ENCODE measurements at places on chromosomes 5 and 9.

- no peak for DNase-seq
Measured at GRCh38 chr5:56763182-56763581, 52.2 kb upstream of the MAP3K1 start.

- no peak for DNase-seq
Measured at GRCh38 chr5:179768326-179769085, 25.3 kb upstream of the LTC4S start.

GRCh38 chr5:175123542-175123941 lies 320.4 kb downstream of the DRD1 start:
- no peak for DNase-seq

GRCh38 chr5:163505049-163505367 lies 411 bp upstream of the MAT2B start:
- no peak for DNase-seq

DNA sequence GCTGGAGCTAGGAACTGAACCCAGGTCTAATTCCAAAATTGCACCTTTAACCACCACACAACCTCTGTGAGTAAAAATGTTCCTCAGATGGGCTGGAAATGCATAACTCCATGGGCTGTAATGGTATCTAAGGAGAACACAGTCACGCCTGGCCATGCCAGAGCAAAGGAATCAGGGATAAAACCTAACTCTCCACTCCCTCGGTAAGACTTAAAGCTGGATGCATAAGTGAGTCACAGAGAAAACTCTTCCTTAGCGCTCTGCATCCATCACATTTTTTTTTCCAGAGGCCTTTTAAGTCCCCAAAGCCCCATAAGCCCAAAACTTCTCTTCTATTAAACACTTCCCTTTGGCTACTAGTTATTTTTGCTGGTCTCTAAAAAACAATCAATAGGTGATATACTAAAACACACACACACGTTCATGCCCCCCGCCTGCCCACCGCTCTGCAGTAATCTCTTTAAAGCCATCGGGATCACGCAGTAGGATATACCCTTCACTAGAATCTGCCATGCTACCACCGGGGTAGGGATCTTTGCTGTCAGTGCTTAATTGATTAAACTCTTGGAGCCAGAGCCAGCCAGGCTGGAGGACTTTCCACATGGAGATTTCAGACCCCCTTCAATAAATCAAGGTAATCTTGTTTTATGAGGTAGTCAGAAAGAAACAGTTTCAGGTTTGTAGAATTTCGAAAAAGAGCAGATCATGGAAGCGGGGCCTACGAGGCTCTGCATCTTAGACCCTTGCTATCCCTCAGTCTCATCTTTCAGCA lies 212.9 kb downstream of the MAPKAP1 start:
- DNase-seq = no peak

DNA sequence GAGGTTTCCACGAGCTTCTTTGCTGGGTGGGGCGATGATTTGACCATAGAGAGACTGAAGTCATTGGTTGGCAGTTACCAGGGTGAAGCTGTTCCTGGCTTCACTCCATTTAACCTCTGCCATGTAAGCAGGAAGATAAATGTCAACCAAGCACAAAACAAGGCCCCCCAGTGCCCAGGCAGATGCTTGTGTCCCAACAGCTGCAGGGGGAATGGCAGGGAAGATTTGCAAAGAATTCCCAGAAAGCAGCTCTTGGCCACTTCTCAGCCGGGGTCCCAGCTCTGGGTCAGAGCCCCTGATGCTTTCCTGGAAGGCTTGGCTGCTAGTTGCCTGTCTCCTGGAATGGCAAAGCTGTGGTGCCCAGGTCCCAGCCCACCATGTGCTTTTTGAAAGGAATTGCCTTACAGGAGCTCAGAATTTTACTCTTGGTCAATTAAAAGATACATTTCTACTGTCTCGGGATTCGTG lies 383.4 kb downstream of the ENC1 start:
- no peak for DNase-seq

DNA sequence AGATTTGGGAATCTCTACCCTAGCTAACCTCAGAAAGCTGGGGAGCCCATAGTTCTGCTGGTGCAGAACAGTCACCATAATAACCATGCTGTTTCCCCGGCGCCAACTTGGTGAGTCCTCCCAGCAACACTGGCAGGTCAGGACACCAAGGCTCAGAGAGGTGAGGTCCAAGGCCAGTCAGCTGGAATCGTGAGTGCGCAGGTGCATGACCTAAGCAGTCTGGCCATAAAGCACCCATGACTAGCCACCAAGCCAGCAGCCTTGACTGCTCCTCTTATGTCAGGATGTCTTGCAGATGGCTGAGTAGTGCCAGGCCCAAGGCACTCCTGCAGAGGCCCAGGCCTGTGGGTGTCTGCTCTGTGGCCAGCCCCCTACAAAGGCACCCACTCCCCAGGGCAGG lies 2.6 kb downstream of the RNF44 start:
- DNase-seq = no peak

DNA sequence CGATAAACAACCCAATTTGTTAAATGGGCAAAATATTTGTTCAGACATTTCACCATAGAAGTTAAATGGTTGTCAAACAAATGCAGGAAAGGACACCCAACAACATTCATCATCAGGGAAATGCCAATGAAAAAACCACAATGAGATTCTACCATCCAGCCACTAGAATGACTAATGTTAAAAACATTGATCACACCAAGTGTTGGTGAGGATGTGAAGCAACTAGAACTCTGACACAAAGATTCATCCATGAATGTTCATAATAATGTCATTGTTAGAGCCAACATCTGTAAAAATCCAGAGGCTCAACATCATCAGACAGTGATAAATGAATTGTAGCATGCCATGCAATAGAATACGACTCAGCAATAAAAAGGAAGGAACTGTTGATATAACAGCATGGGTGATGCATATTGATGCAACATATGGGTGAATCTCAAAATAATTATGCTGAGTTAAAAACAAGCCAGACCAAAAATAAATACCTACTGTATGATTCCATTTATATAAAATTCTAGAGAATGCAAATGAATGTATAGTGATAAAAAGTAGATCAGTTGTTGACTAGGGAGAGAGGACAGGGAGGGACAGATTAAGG lies 55.9 kb upstream of the UNC5A start:
- DNase-seq = no peak

GRCh38 chr5:16803831-16804230 lies 132.3 kb downstream of the MYO10 start:
- DNase-seq = no peak

- DNase-seq = no peak
Measured at GRCh38 chr5:8749556-8749955, 796.3 kb downstream of the SEMA5A start.

DNA sequence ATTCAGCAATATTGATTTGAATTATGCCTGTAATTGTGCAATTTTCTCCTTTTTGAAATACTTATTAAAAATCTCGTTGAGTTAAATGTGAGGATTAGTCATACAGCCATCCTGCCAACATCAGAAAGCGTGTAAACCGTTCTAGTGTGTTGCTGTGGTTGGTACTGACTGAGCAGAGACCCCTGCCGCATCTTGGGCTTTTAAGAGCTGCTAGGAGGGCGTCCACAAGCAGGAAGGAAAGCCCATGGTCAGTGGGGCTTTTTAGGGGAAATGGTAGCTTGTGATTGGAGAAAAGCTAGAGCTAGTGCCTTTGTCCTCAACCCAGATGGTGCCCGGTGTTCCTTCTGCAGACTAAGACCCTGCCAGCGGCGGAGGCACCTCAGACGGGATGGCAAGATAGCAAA lies 1.3 kb downstream of the SDHA start:
- DNase-seq = no peak

- peak; percentile 54 for DNase-seq
Measured at GRCh38 chr5:1174122-1174936, 27.1 kb upstream of the SLC6A19 start.

DNA sequence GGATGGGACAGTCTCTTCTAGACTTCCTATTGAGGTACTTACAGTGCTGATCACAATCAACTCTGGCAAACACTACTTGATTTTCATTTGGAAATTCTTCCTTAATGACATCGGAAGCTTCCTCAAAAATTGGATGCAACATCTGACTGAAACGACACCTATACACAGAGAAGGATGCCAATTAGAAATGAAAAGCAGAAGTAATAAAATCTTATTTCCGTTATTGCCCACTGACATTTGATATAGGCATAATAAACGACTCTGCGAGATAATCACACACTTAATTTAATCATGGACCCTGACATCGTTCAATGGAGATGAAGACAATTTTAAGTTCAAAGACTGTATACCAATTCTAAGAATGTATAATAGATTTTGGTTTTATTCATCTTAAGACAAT lies 46.4 kb downstream of the ERP44 start:
- DNase-seq = no peak

GRCh38 chr9:124258607-124259157 lies 933 bp downstream of the NEK6 start:
- DNase-seq = no peak
